ENCODE measurements at places on chromosomes 11 and 22.
A peak's percentile ranks its signal among the peaks of the same experiment; 100 is the strongest.

- peak; percentile 28 for DNase-seq
These were observed 56.9 kb downstream of the PACS1 start for GRCh38 chr11:66126808-66127555.

DNA sequence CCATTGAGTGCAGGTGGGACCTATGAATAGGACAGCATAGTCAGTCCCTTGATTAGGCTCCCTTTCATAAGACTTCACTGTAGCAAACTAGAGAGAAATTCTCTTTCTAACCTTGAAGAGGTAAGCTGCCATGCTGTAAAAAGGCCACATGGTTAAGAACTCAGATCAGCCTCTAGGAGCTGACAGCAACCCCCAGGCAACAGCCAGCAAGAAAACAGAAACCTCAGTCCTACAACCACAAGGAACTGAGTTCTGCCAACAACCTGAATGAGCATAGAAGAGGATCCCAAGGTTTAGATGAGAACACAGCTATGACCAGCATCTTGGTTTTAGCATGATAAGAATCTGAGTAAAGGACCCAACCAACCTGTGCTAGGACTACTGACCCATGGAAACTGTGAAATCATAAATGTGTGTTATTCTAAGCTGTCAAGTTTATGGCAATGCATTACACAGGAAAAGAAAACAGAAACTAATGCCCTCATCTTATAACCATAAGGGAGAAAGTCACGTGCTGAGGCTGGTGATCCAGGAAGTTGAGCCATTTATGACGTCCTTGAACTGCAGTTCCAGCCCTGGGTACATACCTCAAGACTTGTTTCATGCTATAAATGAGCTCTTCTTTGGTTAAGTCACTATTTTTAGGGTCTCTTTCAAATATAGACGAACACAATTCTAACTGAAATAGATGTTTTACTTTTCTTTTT lies 43.3 kb downstream of the RAB38 start:
- no peak for DNase-seq

GRCh38 chr11:44680982-44681597 lies 45.7 kb upstream of the TSPAN18 start:
- no peak for DNase-seq

- no peak for DNase-seq
These were observed 629 bp downstream of the CCKBR start for GRCh38 chr11:6260207-6260726.

- no peak for DNase-seq
These were observed 888.5 kb downstream of the NTM start for GRCh38 chr11:132258875-132259274.

- DNase-seq, result peak; percentile 29
These were observed 32.5 kb downstream of the PLEKHA7 start for GRCh38 chr11:16981651-16982194.

DNA sequence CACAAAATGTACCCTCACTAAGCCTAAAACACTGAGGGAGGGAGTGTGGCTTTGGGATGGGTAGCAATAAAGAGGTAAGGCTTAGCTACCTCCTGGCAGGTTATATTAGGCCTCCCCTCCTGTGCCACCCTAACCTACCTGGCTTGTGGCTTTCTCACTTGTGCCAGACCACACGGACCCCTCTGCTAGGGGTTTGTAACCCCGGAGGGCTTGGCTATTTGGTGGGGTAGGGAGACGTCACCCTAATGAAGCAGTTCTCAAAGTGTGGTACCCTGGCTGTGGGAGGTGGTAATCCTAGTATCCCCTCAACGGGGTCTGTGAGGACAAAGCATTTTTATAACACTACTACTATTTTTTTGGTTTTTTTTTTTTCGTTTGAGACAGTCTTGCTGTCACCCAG lies 9.0 kb upstream of the MCM5 start:
- no peak for DNase-seq

DNA sequence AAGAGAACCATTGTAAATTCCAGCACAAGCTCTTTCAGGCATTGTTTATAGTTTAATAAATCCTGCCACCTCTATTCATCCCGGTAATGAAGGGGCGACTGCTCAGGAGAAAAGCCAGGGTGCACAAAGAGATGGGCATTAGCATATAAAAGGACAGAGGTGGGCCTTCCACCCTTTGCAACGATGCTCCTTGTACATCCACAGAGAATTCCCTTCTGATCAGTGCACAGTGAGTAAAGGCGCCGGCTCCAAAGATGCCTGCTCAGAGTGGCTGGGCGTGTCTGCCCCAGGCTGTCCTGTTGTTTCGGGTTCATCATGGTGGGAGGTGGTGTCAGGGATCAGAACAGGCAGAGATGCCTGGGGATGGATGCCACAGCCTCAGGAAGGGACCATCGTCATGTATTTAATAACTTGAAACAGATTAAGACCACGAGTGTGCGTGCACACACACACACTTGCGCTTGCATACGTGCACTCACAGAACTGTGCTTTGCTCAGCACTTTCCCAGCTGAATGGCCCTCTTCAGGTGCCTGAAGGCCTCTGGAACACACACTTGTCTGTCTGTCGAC lies 305.0 kb downstream of the TBC1D22A start:
- DNase-seq, result no peak

DNA sequence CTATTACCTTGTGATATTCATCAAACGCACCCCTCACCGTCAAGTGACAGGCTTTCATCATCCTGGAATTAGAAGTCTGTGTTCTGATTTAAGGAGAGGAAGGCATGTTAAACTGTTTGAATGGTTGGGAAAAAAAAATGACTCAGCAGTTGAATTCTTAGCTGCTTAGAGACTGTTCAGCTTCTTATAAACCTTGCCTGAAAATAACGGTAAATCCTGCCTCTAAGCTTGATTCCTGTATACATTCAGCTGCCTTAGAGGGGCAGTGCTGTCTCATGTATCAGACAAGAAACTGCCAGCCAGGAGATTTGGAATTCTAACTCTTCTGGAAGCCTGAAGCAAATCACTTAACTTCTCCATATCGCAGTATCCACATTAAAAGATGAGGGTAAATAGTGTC lies 437.4 kb downstream of the JRKL start:
- DNase-seq, result peak; percentile 5

DNA sequence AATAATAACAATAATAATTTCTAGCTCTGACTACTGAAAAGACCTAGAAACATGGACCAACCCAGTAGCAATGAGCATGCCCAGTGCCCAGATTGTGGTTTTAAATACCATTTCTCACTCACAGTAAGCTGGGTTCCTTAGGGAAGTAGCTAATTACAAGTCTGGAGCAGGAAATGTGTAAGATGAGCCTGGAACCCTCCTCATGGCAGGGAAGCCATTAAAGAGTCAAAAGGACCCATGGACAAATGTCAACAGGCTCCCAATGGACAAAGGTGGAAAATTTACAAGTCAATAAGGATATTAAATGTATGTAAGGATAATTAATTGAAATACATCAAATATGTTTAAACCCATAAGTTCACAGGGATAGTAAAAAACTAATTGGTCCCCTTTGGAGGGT lies 10.6 kb upstream of the CSNK2A3 start:
- no peak for DNase-seq

DNA sequence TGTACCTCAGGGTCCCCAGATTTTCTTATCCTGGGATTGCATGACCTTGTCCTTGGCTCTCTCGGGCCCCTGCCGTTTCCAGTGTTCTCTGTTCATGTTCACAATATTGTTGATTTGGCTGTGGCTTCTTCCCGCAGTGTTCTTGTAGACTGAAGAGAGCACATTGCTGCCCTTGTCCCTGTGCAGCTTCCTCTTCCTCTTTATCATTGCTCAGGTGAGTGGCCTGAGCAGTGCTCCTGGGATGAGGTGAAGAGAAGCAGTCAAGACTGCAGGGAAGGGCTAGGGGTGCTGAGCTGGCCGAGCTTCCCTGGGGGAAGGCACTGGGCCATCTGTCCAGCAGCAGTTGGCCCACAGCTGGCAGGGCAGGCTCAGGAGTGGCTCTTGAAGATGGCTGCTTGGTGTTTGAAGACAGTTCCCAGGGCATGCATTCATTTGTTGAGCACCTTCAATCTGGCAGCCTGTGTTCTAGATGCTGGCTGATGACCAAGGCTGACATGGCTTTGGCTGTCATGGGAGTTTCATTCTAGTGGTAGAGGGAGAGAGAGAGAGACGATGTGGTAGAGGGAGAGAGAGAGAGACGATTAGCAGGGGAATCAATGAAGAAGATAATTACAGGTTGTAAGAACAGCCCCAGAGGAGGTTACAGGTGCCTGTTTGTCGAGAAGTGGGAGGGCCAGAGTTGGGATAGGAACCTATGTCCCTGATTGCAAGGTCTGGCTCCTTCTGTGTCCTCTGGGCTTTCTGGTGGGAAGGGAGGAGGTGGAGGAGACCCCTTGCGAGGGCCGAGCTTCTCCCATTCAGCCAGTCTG lies 17.4 kb downstream of the BMAL1 start:
- DNase-seq, result no peak

DNA sequence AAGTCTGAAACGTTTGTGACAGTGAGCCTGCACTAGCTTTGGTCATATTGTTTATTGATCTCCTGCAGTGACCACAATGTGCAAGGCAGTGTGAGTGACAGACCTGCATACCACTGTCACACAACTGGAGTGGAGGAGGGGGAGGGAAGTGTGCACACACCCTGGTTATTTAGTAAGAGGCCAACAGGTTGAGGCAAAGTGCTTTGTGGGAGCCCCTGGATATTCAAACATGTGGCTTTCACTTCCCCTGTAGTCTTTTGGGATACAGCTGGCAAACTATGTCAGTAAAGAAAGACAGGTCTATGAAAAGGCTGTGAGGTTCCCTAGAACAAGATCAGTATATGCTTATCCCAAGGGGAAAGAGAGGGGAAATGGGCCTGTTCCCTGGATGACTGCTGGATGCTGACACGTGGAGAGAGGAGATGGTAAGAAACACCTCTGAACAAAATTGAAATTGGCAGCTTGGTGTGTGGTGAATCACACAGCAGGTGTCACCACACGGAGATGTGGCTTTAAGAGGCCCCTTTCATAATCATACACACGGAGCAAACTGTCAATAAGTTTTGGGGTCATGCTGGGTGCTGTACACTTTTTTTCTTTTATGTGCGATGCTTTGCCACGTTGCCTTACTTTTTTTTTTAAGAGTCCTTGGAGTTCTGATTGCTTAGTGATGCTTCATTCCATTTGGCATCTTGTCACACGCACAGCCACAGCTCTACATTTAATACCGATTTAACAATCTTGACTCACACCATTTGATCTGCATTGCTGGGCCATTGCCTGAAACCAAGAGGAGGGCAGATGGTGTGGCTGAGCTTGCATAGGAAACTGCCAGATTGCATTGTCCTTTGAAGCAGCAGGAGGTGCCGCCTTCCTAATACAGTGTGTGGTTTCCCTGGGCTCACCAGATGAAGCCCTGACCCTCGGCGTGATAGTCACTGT lies 11.3 kb downstream of the OSBP2 start:
- no peak for DNase-seq

DNA sequence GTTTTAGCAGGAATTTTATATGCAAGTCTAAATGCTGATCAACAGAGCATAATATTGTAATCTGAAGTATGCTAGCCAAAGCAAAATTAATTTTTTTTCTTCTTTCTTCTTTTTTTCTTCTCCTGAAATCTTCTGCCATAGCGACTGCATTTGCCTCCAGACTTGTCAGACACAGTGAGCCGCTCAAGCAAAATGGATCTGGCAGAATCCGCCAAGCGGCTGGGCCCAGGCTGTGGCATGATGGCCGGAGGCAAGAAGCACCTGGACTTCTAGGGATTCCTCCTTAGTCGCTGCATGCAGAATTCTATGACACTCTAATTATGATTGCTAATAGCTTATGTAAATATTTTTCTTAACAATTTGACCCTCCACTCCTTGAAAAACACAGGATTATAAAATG lies 27.9 kb downstream of the PAX6 start:
- DNase-seq, result no peak

DNA sequence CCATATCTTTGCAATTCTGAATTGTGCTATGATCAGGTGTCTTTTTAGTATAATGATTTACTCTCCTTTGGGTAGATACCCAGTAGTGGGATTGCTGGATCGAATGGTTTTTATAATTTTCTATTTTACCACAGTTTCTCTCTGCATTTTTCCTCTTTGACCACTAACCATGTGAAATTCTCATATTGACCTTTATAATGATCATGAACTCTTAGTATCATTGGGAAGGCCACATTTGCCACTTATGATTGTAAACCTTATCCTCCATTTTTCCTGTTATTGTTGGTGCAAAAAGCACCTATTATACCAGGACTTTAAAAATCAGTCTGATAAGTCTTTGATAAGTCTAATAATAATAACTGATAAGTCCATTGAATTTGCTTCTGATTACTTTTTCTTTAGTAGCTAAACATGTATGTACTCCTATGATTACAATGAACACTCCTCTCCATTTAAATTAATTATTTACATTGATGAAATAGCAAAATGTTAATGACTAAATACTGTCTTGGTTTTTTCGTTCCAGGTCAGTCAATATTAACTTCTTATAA lies 9.6 kb downstream of the NEAT1 start:
- DNase-seq, result no peak

DNA sequence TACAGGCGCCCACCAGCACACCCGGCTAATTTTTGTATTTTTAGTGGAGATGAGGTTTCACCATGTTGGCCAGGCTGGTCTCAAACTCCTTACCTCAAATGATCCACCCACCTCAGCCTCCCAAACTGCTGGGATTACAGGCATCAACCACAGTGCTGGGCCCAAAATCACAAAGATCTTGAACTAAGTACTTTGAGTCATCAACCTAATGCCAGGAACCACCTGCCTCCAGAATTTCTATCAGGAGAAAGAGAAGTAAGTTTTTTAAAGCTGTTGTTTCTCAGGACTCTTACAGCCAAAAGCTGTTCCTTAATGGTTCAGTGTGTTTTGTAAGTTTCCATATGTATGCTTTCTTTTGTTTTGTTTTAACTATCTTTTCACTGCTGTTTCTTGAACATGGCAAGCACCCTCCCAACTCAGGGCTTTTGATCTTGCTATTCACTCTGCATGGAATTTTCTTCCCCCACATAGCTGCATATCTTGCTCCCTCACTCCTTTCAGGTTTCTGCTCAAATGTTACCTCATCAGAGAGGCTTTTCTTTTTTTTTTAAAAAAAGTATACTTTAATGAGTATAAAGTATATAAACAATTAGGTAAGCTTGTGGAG lies 6.0 kb upstream of the PAK1 start:
- DNase-seq, result no peak

DNA sequence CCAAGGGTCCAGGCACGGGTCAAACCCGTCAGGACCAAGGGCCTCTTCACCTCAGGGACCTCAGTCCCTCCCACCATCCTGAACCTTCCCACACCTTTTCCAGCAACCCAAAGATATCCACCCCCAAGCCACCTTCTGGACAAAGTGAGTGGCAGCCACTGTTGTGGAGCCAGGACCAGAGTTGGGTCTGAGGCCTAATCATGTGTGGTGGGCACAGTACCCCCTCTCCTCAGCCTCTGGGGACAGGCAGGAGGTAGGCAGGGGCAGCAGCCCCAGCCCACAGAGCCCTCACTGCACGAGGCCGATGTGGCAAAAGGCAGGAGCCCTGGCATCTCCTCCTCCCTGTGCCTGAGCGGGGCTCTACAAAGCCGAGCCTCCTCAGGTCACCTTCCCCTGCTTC lies 2.5 kb downstream of the KCNJ11 start:
- no peak for DNase-seq

- DNase-seq, result no peak
These were observed 1.4 kb downstream of the LIPT2 start for GRCh38 chr11:74492084-74492483.
